ENCODE measurements at places on chromosomes 5 and 9. TPM values are rescaled to one million over a fixed set of nuclear protein-coding genes. Genes with fewer than 3 reads are reported as not detected.

- peak; percentile 98 for DNase-seq
Measured at GRCh38 chr5:177116631-177117373, 16.8 kb upstream of the NSD1 start.

- no peak for DNase-seq
Measured at GRCh38 chr5:76608833-76609232, 14.4 kb downstream of the F2RL2 start.

DOCK8 gene
- under 0.01 TPM for total RNA-seq

- no peak for DNase-seq
Measured at GRCh38 chr5:169939731-169940130, 40.6 kb downstream of the INSYN2B start.

DNA sequence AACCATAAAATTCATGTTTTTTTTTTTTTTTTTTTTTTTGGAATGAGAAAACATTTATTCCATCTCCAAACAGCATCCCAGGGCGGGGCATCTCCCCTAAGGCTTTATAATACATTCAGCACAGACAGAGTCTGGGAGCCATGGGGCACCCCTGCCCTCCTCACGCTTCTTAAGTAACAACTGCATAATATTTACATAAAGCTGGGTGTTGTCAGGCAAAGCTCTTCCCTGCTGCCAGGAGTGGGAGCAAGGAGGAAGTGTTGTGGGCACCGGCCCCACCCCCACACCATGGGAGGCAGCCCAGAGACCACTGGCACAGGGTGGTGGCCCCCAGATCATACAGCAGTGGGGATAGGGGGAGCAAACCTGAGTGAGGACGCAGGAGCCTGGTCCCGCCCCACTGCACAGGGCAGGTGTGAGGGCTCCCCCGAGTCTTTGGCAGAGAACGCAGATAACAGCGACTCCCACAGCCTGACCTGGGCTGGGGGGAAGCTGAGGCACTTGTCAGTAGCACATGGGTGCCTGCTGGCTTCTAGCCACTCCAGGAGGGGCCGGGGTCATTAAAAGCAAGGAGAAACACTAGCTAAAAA, 86.1 kb upstream of the CEP78 start:
- no peak for DNase-seq

- peak; percentile 56 for DNase-seq
Measured at GRCh38 chr9:133974631-133975341, 17.3 kb downstream of the VAV2 start.

DNA sequence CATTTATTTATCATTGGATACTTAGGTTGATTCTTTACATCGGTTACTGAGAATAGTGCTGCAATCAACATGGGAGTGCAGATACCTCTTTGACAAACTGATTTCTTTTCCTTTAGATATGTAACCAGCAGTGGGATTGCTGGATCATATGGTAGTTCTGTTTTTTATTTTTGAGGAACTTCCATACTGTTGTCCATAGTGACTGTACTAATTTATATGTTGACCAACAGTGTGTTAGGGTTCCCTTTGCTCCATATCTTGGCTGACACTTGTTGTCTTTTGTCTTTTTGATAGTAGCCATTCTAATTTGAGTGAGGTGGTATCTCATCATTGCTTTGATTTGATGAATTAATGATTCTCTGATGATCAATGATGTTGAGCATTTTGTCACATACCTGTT, 137.3 kb upstream of the PITX1 start:
- DNase-seq = no peak

DNA sequence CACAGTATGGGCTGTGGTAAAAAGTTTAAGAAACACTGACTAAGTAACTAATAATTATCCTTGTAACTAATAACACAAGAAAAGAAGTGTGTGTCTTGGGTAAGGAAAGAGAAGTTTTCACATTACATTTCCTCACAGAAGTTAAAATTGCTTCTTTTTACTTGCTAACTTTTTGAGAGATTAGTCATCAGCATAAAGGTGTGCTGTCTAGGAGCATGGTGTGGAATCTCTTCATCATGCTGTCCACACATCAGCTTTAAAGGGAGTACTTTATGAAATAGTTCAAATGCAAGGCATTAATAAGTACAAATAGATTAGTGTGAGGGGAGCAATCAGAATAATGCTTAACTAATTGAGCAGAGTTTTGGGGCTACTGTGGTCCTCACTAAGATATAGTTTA, 29.8 kb downstream of the WDR36 start:
- DNase-seq = no peak

DNA sequence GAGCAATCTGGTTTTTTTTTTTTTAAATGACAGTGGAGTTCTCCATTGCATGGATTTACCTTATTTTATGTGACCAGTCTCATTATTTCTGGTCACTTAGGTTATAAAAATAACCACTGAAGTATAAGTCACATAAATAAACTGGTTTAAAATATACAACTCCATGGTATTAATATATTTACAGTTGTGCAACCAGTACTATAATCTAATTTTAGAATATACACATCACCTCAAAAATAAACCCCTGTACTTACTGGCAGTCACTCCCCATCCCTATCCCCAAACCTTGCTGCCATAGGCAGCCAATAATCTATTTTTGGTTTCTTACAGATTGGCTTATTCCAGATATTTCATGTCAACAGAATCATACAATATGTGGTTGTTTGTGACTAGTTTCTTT, 57.8 kb downstream of the FYB1 start:
- DNase-seq = no peak

DNA sequence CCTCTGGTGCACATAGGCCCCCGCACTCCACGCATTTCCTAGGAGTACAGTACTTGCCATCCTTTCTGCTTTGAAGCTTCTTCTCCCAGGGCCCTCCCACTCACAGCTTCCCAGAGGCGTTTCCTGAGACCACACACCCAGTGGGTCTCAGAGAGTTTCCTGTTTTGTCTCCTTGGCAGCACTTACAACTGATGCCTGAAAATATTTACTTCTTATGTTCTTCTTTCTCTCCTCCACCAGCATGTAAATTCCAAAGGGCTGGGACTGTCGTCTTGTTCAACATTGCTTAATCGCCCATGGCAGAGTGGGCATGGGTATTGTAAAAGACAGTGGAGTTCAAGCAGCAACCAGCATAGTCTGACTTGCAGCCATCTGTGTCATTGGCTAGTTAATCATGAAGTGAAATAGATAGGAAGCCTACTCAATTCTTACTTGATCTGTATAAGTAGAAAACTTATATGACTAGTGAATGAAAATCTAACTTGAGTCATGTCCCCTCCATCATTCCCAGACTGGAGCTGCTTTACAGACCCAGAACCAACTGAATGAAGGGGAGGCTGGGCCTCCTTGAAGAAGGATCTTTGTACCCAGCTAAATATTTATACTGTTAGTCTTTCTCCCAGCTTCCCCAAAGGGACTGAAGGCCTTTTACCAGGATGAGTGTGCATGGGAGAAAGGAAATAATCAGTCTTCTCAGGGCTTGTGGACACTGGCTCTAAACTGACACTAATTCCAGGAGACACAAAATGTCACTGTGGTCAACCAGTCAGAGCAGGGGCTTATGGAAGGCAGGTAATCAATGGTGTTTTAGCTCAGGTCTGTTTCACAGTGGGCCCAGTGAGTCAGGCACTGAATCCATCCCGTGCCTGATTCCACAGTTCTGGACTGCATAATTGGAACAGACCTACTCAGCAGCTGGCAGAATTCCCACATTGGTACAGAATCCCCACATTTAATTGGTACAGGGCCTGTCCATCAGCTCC, 116.4 kb downstream of the SV2C start:
- DNase-seq = no peak

ARHGEF28 gene
- total RNA-seq = 56.9 TPM

- DNase-seq = peak; percentile 98
Measured at GRCh38 chr5:38468202-38468673, 88.2 kb downstream of the LIFR start.

LCN10 gene
- total RNA-seq = not detected

LIFR gene
- 39.8 TPM for total RNA-seq

DNA sequence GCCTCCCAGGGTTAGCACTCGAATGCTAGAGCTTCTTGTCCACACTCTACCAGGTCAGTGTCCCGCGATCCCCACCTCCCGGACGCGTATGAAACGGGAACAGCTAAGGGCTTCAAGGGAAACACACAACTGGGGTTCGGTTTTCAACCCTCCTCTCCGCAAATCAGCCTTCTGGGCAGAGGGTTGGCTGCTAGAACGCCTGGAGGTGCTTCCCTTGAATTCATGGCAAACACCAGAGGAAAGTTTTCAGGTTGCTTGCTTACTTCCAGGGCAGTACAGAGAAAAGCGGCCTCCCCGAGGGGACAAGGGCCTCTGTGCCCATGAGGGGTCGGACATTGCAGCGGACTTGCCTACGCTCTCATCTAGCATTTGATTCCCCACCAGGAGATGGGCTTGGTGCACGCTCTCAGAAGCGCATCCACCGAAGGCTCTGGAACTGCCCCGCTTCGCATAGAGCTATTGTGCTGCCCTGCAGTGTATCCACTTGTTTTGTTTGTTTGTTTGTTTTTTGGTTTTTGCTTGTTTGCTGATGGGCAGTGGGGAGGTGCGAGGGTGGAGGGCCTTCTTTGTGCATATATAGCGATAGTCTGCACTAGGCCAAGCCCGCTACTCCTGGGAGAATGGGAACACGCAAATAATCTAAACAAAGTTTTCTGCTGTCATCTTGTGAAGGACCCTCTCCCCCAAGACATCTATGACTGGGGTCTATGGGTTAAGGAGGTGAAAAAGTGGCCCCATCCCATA, 1.3 kb upstream of the DMRT3 start:
- no peak for DNase-seq

FGF1 gene
- total RNA-seq = 2.9 TPM

IFNB1 gene
- total RNA-seq = not detected

GRM6 gene
- not detected for total RNA-seq

GFI1B gene
- total RNA-seq = not detected

GRCh38 chr5:6496636-6497035, 48.0 kb downstream of the UBE2QL1 start:
- DNase-seq = no peak

DNA sequence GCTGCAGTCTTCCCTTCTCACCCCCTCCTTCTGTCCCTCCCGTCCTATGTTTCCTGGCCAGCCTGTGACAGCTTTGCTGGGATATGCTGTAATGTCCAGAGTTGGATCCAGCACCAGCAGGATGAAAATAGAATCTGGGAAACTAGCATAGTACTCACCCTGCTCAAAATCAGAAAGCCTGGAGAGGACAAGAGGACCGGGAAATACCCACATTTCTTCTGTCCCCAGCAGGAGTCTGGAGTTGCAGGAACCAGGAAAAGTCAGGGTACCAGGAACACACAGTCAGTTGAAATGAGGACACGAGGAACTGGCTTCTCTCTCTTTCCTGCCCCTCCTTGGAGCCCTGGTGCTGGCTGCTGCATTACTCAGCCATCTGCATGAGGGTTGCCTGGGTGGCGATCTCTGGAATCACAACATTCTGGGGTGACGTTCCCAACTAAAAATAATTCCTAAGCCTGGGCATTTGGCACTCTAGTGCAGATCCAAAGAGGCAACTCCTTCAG, 59.6 kb upstream of the NFIL3 start:
- peak; percentile 80 for DNase-seq

GRCh38 chr9:100186356-100186755, 87.3 kb downstream of the INVS start:
- no peak for DNase-seq

DNA sequence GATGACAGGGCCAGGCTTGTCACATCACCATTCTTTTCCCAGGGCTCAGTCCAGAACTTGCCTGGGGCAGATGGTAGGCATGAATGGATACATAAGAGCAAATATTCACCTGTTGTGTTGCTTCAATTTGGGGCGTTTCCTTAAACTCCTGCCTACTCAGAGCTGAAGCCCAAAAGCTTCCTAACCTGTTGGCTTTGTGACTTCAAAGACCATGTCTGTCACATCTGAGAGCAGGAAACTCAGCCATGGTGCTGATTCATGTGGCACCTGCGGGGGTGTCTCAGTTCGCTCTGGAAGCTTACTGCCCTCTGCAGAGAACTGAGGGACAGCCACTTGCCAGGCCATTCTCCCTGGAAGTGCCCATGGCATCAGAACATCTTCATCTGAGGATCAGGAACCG, 246.6 kb downstream of the HSPA4 start:
- DNase-seq = no peak

CAMK4 gene
- total RNA-seq = 0.72 TPM

GRCh38 chr9:79362100-79363081, 209.4 kb upstream of the TLE4 start:
- no peak for DNase-seq

SIT1 gene
- 0.36 TPM for total RNA-seq

EIF4E1B gene
- total RNA-seq = not detected

DNA sequence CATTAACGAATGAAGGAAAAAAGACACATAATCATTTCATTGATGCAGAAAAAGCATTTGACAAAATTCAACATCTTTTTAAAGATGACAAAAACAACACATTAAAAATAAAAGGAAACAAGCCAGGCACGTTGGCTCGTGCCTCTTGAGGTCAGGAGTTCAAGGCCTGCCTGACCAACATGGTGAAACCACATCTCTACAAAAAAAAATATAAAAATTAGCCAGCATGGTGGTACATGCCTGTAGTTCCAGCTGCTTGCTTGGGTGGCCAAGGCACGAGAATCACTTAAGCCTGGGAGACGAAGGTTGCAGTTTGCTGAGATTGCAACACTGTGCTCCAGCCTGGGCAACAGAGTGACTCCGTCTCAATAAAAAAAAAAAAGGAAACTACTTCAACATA, 77.0 kb downstream of the ERCC6L2 start:
- DNase-seq = peak; percentile 6

BSPRY gene
- total RNA-seq = not detected

PCDHB3 gene
- total RNA-seq = 0.36 TPM

GRCh38 chr5:72074251-72074650, 33.0 kb upstream of the MAP1B start:
- no peak for DNase-seq

GRCh38 chr5:133453831-133454230, 158.5 kb downstream of the FSTL4 start:
- DNase-seq = no peak

- DNase-seq = no peak
Measured at GRCh38 chr5:95668216-95668615, 14.6 kb downstream of the SPATA9 start.

DNA sequence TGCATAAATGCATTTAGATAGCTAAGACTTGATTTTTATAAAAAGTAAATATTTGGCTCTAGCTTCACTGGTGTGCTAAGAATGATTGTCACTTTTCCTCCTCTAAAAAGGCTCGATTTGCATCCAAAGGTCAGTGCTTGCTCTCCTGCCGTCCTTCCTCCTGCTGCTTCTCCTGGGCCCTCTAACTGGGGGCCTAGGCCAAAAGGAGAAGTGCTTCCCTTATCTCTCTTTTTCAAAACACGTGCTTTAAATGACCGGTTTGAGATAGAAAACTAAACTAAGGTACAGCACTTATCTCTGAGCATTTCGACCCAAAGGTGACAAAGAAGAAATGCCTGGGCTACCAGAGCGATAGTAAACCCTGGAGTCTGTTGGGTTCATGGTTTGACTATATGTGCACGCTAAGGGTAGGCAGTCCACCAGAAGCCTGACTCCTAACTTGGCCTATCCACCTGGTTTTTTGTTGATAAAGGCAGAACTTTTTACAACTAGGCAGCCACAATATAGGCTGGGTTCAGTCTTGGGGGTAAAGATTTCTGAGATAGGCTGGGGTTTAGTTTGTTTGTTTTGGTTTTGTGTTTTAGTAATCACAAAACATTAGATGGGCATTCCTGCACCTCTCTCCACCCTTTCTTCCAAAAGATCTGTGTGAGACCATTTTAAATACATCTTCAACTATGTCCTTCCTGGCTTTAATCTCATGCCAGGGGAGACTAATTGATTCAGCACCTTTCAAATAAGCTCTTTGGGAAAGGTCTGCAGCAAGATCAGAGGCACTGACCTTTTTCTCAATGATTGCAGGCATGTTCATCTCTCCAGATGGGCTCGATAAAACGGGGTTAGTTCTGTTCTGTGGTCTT, 3.8 kb downstream of the NR2F1-AS1 start:
- DNase-seq = no peak
